ENCODE measurements at places on chromosomes 4 and X. TPM values are rescaled to one million over a fixed set of nuclear protein-coding genes. Genes with fewer than 3 reads are reported as not detected.

- DNase-seq, result no peak
These were observed 59.6 kb downstream of the SEC24D start for GRCh38 chr4:118776157-118776954.

DNA sequence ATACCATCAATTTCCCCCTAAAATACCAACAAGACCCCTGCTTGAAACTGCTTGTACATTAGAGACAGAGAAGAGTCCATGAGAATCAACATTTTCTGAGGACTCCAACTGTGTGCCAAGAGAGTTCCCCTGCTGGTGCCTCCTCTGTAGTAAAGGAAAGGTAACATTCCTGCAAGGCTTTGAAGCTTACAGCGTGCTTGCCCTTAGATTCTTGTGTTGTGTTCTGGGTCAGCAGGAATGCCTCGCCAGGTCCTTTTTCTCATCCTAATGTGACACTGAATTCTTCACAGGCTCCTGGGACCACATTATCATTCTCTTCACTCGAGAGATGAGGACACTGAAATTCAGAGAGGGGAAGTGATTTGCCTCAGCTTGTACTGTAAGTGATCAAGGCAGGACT, 9.7 kb upstream of the EOLA2 start:
- no peak for DNase-seq

DNA sequence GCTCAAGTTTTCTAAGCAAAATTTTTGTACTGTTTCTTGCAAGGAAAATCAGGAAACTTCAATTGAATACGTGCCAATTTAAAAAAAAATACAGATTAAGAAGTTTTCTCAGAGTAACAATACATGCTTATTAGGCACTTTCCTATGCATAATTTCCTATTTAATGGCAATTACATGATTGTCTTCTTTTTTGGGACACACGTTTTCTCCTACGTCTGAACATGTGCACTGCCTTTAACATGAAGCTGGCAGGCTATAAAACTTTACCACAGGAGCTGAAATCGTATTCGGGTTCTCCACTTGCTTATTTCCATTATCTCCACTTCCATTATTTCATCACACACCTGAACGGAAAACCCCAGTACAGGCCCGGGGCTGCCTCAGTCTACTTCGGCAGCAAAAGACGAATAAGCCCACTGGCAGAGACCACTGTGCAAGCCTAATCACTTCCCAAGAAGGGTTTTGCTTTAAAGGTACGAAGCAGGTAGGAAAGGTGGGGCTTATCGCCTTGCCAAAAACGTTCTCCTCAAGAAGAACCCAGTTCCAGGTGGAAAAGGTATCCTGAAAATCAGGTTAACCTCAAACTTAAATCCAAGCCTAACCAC, 575 bp downstream of the RCHY1 start:
- DNase-seq, result no peak

- no peak for DNase-seq
These were observed 32.2 kb downstream of the TRMT44 start for GRCh38 chr4:8472689-8473197.

GRCh38 chrX:22340022-22340616, 67.4 kb downstream of the CBLL2 start:
- no peak for DNase-seq

GRCh38 chrX:10685923-10686595, 65.7 kb upstream of the MID1 start:
- DNase-seq, result no peak

CDKL5 gene
- total RNA-seq, result 21.6 TPM

FHDC1 gene
- total RNA-seq, result 8.9 TPM

EDNRA gene
- total RNA-seq, result 135 TPM

PAGE4 gene
- total RNA-seq, result not detected
